Osteoblast (primary cell): ENCODE measurements at places on chromosomes 1 and 21. TPM values are rescaled to one million over a fixed set of nuclear protein-coding genes. Genes with fewer than 3 reads are reported as not detected.

- H3K4me3 ChIP-seq, result no peak overlapping the region
- H3K27me3 ChIP-seq, result no peaks in the 10 kb centered on the region
- H3K27ac ChIP-seq, result no peak overlapping the region
- no peaks in the 10 kb centered on the region for H3K4me1 ChIP-seq
- DNase-seq, result no peak
- H3K36me3 ChIP-seq, result no peaks in the 10 kb centered on the region
Measured at GRCh38 chr21:39531064-39531463, 79.3 kb downstream of the SH3BGR start.

DNA sequence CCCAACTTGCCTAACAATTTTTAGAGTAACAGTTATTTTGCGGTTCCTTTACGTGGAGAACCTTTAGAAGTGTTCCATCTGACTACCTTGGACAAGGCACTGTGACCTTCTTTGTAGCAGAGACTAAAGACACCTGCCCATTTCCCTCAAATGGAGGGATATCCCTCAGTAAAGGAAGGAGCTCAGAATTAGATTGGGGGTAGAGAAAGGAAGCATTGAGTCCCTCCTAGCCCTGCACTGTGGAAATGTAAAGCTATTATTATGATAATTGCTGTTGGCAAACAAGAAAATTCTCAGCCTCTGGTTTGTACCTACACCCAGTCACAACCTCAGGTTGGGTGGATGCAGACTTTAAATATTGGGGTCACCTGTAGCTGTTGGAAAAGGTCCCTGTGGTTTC is 72.6 kb upstream of the MACF1 start:
- no peak overlapping the region for H3K4me3 ChIP-seq
- H3K27me3 ChIP-seq, result no peaks in the 10 kb centered on the region
- H3K4me1 ChIP-seq, result peaks cover 38% of the 10 kb centered on the region
- H3K27ac ChIP-seq, result peak overlapping the region; percentile 6

GRCh38 chr1:201554789-201555592 is 16.1 kb downstream of the NAV1 start:
- H3K4me3 ChIP-seq, result no peak overlapping the region
- peaks cover 64% of the 10 kb centered on the region for H3K4me1 ChIP-seq
- no peaks in the 10 kb centered on the region for H3K27me3 ChIP-seq
- DNase-seq, result no peak
- peaks cover 13% of the 10 kb centered on the region for H3K36me3 ChIP-seq

The MFAP2 gene
- total RNA-seq, result 61.2 and 72.2 TPM in 2 replicates

The SIM2 gene
- total RNA-seq, result 2.7 and 3.6 TPM in 2 replicates

The TMEM39B gene
- 4.7 and 5.6 TPM in 2 replicates for total RNA-seq

The PALMD gene
- total RNA-seq, result 2.5 and 5.6 TPM in 2 replicates
